NCI-H510A treated with DMSO at 0.1 percent for 48 hours (cell line): ENCODE measurements at places on chromosomes 7 and 10.

DNA sequence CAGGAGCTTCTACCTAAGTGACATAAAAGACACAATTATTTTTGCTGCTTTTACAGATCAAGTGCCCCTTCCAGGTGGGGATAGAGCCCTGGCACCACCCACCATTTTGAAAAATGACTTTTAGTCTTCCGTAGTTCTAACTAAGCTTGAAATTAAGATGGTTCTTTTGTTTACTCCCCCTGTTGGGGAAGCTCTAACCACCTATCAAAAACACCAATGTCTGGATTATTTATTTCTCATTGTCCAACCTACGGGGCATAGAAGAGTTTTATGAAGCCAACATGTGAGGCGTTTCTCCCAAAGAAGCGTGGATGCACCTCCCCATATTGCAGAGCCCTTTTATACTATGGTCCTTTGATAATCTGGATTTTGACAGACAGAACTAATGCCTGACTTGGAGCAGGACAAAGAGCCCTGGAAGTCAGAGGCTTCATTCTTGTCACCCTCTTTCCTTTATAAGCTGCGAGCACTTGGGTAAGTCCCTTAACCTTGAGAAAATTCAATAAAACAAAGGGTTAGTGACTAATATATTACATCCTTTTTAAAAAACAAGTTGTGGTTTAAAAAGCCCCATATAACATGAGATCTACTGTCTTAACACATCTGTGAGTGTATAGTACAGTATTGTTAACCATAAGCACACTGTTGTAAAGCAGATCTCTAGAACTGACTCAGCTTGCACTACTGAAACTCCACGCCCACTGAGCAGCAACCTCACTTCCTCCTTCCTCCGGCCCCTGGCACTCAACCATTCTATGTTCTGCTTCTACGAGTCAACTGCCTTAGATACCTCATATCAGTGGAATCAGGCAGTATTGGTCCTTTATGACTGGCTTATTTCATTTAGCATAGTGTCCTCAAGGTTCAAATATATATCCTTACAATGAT, 67.5 kb downstream of the ATXN7L1 start:
- DNase-seq, result no peak

DNA sequence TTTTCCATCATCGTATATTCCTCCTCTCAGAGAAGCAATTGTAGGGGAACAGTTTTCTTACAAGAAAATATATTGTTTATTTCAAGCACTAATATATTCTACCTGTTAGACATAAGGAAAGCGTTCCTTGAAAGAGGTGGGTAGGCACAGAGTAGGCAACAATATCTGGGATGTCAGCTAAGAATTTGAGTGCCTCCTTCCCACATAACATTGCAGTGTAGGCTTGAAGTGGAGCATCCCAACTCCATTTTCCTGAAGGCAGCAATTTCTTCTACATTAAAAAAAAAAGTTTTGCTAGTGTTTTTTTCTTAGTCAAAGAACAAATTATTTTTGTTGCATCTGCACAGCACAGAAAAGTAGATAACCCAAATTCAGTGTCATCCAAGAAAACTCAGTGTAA, 20.8 kb downstream of the BCAP29 start:
- no peak for DNase-seq

GRCh38 chr10:113381981-113382509, 170.8 kb upstream of the HABP2 start:
- DNase-seq, result no peak

DNA sequence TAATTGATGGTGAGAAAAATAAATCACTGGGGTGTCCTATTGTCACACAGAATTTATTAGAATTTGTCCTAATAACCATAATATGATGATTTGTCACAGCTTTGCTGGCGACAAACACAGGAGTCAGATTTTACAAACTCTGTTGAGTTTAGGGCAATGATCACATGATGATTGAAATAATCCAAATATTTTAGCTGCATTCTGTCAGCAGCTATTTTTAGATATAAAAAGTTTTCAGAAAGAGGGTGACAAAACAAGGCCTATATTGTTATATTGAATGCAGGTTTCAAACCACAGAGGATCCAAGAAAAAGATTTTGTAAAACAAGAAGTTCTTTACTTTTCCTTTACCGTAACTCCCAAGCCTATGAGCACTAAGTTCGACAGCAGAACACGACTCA, 178.8 kb downstream of the ADAM12 start:
- DNase-seq, result no peak

DNA sequence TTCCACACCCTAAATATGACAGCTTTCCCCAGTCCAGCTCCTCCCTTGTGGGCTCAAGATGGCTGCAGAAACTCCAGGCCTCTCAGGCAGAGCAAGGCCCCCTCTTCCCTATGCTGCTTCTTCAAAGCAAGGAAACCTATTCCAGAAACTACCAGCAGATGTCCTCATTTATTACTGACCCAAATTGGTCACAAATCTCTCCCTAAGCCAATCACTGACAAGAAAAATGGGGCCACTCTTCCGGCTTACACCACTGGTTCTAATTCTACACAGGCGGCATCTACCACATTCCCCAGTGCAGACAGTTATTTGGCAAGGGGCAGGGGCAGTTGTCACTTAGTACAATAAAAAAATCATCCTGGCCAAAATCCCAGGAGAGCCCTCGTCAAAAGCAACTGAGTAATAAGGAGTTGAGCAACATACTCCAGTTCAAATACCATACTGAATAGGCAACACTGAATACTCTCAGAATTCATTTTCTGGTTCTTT, 150.4 kb downstream of the SFMBT2 start:
- no peak for DNase-seq

DNA sequence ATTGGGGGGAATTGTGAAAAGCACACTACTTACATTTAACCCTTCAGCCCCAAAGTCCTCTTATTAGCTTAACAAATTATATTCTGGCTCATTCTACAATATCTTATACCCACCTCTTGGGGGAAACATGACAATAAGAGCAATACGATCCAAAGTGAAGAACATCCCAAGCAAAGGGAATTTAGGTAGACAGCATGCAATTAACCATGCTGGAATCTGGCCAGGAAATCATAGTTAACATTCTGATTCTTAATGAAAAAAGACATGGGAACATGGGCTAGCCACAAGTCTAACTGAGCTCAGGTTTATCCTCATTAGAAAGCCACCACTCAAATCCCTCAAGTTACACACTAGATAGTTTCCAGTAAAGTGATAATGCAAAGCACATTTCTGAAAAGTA, 241.9 kb upstream of the SLC26A5 start:
- no peak for DNase-seq

DNA sequence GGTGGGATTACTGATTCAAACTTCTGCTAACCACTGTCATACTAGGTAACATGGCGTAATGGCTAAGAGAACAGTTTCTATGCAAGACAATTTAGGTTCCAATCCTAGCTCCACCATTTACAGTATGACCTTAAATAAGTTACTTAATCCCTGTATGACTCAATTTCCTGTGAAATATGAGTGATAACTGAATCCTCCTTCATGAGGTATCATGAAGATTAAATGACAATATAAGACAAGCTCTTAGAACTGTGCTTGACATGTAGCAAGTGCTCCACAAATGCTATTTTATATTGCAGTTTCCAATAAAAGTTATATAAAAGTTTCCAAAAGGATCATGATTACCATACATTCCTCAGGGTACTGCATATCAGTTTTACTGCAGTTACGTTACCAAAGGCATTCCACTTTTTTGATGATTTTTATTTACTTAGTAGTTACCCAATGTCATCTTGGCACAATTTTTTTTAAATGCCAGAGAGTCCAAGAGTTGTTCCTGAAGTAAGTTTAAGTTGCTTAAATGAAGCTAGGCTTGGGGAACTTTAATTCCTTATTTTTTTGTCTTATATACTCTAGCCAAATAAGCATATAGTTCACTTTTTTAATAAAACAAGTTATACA, 7.1 kb downstream of the DOCK4 start:
- DNase-seq, result no peak

DNA sequence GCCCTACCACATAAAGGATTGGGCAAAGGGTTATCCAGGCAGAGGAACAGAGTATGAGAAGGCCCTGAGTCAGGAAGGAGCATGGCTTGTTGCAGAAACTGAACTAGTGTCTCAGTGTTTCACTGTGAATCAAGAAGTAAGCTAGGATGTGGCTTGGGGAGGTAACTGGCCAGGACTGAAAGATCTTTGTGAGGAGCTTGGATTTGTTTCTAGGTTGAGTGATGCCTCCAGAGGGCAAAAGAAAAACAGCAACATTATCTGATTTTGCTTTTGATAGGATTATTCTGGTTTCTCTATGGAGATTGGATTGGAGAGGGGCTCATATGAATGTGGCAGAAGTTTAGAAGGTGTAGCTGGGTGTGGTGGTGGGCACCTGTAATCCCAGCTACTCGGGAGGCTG, 137.9 kb upstream of the HDAC9 start:
- no peak for DNase-seq

DNA sequence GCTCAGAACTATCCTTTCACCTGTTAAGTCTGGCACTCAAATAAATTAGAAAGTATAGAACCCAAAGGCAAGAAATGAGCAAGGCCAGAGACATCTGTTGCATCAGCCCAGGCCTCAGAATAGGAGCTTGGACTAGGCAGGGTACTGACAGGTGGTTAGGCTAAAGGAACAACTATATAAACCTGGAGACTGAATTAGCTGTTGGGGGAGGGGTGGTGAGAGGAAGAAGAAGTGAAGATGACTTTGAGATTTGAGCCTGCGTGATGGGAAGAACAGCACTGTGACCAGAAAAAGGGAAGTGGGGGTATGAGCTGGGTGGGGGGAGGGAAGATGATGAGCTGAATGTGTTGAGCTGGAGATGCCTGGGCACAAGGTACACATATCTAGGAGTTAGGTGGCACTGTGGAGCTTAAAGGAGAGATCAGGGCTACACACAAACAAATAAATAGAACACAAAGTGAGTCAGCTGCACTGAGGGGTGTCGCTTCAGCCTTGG, 244.7 kb downstream of the PTEN start:
- no peak for DNase-seq

GRCh38 chr10:99682752-99683151, 23.4 kb downstream of the ENTPD7 start:
- no peak for DNase-seq

DNA sequence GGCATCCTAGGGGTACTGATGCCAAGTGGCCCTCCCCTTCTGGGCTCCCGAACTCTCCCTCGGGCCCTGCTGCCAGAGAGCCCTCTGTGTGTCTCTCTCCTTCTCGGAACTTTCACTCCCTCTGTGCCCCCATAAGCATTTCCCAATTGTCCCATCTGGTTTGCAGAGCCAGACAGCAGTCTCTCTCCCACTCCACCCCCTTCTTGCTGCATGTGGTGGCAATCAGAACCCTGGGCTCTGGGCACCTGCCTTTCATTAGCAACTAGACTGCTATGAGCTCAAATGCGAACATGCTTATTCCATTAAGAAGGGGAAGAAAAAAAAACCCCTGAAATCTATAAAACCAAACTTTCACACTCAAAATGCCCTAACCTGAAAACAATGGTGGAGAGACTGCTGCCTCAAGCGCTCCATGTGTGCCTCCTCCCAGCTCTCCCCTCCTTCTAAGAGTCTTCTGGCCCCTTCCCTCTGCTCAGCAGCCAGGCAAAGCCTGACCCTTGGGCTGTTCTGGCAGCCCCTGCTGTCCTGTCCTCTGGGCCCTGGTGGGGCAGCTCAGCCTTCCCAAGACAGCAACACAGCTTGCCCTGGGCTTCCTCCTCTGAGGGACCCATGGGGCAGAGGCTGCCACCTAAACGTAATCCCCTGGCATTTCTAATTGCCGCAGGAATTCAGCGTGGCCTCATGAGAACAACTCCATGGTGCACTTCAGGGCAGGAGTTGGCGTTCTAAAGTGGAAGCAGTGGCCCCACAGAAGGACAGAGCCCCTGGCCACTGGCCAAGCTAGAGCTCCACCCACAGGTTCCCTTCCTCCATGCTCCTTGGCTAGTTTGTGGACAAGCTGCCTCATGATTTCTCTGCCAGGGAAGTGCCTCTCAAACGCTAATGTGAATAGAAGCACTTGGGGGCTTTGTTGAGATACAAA, 415.4 kb downstream of the PLXNA4 start:
- DNase-seq, result no peak

GRCh38 chr10:121063744-121064143, 212.6 kb downstream of the WDR11 start:
- DNase-seq, result no peak

DNA sequence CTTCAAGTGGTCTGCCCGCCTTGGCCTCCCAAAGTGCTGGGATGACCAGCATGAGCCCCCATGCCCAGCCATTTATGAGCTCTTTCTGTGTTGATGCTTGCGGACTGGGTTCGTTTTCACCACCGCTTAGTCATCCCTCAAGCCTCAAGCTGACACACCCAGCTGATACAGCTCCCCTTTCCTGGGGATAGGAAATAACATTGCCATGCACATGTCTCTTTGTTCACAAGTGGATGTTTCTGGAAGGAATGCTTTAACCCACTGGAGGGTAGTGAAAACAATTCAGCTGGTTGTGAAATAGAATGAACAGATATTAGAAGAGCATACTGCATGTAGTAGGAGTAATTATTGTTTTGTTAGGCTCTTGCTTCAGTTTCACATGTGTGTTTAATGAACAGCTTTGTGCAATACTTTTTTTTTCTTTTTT, 8.5 kb upstream of the METTL27 start:
- no peak for DNase-seq

GRCh38 chr10:100882252-100882651, 30.5 kb upstream of the SLF2 start:
- no peak for DNase-seq
